Mucosa of descending colon (tissue), 3 donors: ENCODE measurements at places on chromosomes 2 and 18.

GRCh38 chr2:80547344-80547743 is 242.8 kb upstream of the LRRTM1 start:
- DNase-seq = no peak

DNA sequence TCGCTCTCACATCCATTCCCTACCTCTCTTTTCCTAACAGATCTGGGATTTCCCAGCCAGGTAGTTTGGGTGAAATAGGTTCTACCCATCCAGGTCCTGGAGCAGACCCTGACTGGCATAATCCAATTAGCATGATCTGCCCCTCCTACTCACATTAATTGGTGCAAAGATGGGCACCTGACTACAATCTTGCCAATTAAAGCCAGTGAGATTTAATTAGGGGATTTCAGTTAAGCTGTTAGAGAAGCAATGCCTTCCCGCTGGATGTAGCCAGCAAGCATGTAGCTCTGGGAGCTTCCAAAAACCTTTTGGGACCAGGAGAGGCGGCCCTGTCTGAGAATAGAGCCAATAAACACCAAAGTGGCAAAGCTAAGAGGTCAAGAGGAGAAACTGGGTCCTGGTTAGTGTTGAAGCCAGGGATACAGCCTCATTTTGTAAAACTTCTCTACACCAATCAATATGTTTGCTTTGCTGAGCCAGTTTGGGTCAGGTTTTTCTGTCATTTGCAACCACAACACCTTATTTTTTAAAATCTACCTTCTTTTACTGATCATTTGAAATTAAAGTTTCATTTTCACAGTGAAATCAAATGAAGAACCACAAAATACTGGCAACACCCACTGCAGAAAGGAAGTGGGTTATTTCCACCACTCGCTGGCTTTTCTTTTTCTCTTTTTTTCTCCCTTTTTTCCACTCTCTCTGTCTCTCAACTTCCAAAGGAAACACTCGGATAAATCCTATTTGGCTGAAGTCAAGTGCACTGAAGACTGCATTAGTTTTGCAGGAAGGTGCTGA is 3.2 kb upstream of the TTC39C start:
- no peak for DNase-seq

DNA sequence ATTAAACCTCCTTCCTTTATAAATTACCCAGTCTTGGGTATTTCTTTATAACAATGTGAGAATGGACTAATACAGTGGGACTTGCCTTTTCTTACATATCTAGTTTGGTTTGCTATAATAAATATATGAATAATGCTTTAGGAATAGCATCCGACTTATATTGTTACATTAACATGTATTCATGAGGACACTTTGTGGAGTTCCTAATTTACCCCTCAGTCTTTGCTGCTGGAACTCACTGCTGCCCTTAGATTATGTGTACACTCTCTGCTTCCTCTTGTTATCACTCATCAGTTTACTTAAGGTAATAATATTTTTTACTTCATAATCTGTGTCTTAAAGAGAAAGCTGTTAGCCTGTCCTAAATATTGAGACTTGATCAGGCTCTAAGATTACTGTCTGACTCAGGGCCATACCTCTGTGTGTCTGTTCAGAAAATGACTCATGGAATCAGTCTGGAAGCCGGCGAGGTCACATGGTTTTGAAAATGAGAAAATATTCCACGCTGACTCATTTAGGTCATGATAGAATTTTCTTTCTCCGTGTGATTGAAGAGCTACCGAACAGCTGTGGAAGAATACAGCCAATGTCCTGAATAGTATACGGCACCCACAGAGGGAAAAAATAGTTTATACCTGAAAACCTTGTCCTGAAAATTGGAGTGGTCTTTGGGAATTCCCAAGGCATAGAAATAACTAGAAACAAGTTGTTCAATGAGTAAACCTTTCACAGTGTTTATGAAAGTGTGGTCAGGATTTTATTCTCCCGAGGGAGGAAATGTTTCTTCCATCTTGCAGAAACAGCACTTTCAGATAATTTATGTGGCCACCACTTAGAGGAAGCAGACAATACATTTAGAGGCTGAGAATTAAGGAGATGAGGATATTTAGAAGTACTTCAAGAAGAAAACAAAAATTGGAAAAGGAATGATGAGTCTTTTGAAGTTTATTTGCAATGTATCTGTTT is 156.4 kb downstream of the DSEL start:
- no peak for DNase-seq

- DNase-seq = no peak
Measured at GRCh38 chr2:75513616-75514170, 47.0 kb downstream of the EVA1A start.

- no peak for DNase-seq
Measured at GRCh38 chr2:150404147-150404546, 83.3 kb downstream of the RND3 start.

DNA sequence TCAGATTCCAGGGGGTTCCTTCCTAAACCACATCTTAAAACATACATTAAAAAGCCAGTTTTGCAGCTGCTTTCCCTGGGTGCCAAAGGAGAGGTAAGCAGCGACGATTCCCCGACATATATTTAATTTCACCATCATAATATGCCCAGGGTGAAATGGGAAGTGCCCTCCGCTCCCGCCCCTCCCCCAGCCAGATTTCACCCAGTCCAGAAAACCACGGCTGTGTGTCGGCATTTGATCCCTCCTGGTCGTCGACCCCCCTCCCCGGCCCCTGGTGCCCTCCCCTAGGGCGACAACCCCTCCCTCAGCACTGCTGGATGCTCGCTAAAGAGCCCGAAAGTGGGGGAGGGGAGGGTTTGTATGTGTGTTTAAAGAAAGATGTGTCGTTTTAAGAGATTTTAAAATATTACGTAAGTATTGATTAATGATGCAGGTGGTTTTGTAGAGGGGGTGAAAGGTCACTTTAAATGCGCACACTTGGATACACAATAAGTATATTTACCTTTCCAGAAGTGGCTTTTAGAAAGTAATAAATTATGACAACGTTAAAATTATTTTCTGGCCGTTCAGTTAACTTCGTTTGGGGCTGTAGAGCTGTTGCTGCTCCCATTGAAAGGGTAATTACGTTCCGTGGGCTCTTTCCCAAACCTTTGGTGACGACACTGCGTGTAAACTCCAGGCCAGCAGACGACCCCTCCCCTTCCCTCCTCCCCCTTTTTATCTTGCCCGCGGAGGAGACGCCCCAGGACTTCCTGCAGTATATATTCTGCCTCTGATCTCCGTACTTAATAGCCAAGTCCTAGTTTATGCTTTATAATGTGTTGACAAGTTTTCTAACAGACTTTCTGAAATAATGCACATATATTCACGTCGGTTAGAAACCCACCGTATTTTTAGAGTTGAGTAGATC is 3.4 kb upstream of the BCL11A start:
- peak; percentile 62 for DNase-seq

GRCh38 chr18:28684746-28685355 is 507.9 kb upstream of the CDH2 start:
- no peak for DNase-seq

GRCh38 chr2:288758-289361 is 969 bp upstream of the ALKAL2 start:
- DNase-seq = peak; percentile 24

GRCh38 chr2:101946372-101947039 is 45.3 kb upstream of the IL1R2 start:
- no peak for DNase-seq

DNA sequence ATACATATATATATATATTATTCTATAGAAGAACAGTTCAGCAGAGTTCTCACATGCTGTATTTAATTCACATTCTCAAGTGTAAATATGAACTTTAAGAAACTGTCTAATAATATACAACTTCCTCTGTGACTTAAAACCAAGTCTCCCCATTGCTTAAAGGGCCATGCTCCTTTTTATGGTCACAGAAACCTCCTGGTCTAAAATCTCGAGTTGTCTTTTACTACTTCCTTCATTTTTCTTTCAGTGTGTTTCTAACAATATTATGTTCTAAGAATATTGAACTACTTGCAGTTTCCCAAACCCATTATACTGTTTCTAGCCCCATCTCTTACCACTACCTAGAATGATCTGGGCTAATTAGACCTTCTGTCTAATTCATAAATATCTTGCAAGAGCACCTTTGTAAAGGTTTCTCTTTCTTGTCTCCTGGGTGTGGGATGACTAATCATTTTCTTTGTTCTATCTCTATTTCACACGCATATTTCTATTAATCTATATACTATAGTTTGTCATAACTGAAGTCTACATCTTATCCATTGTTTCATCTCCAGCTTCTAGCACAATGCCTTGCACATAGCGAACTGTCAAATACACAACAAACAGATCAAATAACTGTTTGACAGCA is 48.8 kb downstream of the ERBB4 start:
- DNase-seq = no peak

DNA sequence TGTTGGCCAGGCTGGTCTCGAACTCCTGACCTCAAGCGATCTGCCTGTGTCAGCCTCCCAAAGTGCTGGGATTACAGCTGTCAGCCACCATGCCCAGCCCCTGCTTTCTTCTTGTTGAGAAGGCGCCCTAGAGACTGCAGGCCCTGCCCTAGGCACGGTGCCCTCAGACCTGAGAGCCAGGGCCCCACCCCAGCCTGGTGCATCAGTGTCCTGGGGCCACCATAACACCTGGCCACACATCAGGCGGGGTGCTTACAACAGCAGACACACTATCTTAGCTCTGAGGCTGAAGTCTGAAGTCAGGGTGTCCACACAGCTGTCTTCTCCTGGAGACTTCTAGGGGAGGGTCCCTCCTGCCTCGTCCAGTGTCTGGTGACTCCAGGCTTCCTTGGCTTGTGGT is 120.6 kb downstream of the NDUFA10 start:
- no peak for DNase-seq

GRCh38 chr18:39635966-39636365 is 2070.4 kb upstream of the CELF4 start:
- no peak for DNase-seq

GRCh38 chr2:70029814-70030409 is 57.4 kb upstream of the PCBP1 start:
- DNase-seq = peak; percentile 45

DNA sequence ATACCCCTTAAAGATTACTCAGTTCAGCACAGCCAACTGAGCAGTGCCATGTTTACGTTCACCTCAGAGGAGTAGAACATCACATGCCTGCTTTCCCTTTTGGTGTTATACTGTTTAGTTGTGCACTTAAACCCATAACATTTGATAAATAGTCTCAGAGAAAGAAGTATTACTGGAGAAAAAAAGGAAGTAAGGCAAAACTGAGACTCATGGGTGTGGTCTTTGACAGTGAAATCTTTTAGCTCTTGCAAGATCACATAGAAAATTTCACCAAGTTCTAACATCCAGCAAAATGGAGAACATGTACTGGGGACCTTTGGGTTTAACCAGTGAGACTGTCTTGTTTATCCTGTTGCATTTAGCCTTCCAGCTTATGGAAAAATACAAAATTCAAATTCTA is 5.6 kb downstream of the TANK start:
- no peak for DNase-seq

- DNase-seq = no peak
Measured at GRCh38 chr2:70005752-70006446, 44.5 kb upstream of the ASPRV1 start.
